ENCODE measurements at places on chromosomes 3 and 15.

GRCh38 chr3:150271591-150271960, 136.5 kb upstream of the TSC22D2 start:
- DNase-seq, result no peak

DNA sequence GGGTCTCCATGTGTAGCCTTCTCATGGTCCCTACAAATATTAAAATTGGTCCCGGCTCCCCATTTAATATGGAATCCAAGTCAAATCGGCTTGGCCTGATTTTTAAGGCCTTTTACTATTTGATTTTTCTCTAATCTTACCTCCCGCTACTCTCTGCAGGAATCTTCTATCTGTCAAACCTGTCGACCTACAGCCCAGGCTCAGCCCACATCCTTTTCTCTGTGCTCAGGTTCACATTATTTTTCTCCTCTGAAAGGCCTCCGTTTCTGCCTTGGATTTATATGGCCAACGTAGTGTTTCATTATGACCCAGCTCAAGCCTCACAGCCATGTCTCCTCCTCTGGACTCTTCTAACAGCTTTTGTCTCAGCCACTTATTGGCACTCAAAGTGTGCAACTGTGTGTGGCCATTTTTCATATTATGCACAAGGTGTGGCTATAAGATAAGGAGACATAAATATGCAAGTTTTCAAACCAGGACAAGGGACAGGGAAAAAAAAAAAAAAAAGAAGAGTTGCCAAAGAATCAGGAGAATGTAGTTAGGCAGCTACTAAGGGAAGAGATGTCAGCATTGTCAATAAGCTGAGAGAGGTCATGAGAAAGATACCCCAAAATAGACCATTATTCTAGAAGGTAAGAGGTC, 2.1 kb upstream of the GLCE start:
- DNase-seq, result no peak

GRCh38 chr3:69031635-69032034, 18.2 kb upstream of the EOGT start:
- DNase-seq, result peak; percentile 53

DNA sequence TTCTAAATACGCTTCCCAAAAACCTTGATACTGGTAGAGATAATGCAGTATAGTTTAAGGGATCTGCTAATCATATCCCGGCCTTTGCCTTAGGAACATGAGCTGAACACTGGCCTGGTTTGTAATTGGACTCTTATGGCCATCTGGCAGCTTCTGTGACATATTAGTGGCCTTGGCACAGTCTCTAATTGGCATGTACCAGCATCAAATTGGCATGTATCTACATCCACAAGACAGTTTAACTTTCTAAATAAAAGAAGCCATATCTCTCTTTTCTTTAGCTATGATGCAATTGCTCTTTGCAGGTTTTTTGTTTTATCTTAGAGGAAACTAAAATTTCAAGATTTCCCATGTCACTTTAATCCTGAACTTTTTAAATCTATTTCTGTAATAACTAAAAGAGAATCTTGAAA, 44.6 kb upstream of the FILIP1L start:
- no peak for DNase-seq

DNA sequence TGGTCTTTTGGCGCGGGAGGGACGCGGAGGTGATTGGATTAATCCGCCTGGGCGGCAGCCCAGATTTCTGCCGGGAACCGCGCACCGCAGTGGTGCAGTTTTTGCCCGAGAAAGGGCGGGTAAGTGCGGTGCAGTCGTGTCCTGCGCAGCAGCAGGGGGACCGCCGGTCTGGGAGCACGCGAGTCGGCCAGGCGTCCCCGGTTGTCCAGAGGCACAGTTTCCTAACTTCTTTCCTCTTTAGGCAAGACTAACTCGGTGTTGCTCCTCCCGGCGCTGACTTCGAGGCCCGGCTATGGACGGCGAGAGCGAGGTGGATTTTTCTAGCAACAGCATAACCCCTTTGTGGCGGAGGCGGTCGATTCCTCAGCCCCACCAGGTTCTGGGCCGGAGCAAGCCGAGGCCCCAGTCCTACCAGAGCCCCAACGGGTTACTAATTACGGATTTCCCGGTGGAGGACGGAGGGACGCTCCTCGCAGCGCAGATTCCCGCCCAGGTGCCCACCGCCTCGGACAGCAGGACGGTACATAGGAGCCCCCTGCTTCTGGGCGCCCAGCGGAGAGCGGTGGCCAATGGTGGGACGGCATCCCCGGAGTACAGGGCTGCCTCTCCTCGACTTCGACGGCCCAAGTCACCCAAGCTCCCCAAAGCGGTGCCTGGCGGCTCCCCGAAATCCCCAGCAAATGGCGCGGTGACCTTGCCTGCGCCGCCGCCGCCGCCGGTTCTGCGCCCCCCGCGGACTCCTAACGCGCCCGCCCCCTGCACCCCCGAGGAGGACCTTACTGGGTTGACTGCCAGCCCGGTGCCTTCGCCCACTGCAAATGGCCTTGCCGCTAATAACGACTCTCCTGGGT, 736 bp downstream of the ARHGEF26 start:
- DNase-seq, result peak; percentile 19

GRCh38 chr15:77370580-77370979, 49.3 kb downstream of the PEAK1 start:
- no peak for DNase-seq

DNA sequence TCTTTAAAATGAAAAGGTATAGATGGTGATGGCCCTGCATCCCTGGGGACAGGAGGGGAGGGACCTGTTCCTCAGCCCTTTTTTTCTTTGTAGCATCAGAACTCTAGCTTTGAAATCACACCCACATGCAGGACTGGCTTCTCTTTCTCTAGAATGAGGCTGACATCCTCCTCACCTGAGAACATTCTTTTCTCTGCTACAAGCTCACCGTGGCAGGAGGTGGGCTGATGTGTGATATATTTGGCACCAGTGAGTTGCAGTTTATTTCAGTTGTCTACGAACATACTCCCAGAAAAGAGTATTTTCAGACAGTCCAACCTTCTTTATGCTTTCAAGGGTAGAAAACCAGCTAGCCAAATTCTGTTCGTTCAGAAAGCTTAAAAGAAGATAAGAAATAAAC, 43.6 kb upstream of the RARB start:
- no peak for DNase-seq

DNA sequence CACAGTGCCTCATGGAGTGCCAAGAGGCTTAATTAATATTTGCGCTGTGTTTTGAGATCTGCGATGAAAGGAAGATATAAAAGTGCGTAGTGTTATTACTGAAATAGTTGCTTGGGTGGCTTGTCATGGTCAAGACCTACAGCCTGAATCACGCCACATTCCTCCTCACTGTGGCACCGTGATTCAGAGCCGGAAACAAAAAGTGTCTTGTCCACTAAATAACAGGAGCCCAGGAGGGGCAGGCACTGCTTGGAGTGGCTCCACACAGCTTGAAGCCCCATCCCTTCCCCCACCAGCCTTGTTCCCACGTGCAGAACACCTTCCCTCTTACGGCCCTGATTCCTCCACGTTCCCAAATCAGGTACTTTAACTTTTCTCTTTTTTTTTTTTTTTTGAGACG, 1.2 kb upstream of the LRRC15 start:
- no peak for DNase-seq

- peak; percentile 18 for DNase-seq
These were observed 19.9 kb upstream of the EBLN2 start for GRCh38 chr3:73041537-73041936.

GRCh38 chr3:110165753-110166152, 828.4 kb upstream of the DPPA4 start:
- no peak for DNase-seq

GRCh38 chr3:188037965-188038581, 115.9 kb upstream of the LPP start:
- DNase-seq, result peak; percentile 47

GRCh38 chr3:150639262-150639661, 36.1 kb downstream of the SELENOT start:
- no peak for DNase-seq

- peak; percentile 42 for DNase-seq
These were observed 44.0 kb downstream of the BFSP2 start for GRCh38 chr3:133443649-133444422.

DNA sequence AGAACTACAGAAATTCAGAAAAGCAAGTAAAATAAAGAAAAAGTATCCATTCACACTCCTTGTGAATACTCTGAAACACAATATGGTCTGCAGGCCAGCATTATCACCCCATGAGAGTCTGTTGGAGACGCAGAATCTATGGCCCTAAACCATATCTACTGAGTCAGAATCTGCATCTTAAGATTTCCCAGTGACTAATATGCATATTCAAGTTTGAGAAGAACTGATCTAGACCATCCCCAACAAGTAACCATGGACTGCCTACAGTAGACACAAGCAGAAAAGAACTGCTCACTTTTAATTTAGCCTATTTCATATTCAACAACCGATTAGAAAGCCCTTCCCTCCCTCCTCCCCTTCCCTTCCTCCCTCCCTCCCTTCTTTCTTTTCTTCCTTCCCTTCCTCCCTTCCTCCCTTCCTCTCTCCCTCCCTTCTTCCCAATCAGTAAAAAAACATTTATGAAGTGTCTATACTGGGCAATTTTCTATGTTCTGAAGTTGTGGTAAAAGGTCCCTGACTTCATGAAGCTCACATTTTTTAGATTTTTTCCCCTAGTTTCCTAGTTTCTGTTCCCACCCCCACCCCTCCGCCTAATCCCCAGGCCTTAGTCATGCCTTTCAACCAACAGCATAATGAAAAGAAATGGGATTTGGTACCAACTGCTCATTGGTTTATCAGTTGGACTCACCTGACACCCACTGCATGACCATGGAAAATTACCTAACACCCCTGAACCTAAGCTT, 125.2 kb downstream of the CNTN3 start:
- peak; percentile 75 for DNase-seq

- DNase-seq, result peak; percentile 52
These were observed 40.5 kb downstream of the SH3BP5 start for GRCh38 chr3:15291589-15292541.

DNA sequence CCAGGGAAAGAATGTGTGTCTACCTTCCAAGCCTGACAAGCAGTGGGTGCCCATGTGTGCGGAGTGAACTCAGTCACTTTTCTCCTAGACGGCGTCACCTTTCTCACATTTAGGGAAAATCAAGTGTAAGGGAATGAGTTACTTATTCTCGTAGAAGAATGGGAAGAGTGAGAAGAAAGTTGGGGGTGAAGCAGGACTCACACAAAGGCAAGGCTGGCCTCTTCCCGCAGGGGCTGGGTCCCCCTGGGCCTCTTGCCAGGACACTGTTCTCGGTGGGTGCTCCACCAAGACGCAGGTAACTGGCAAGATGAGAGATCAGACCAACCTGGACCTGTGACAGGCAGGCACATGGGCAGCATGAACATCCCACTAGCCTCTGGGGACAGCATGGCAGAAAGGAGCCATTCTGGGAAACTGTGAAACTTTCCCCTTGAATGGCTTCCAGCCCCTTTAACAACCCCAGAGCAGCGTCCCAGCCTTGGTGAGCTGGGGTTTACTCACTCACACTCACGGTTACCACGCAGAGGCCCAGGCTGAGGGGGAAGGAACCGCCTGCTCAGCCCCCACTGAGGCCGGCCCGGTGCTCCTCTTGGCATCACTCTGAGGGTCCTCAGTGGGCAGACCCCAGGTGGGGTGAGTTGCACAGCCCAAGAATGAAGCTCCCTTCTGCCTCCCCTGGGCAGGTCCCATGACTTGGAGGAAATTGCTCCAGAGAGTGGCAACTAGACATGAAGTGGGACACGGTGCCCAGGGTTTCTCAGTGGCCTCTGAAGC, 15.0 kb upstream of the SRP14 start:
- no peak for DNase-seq

DNA sequence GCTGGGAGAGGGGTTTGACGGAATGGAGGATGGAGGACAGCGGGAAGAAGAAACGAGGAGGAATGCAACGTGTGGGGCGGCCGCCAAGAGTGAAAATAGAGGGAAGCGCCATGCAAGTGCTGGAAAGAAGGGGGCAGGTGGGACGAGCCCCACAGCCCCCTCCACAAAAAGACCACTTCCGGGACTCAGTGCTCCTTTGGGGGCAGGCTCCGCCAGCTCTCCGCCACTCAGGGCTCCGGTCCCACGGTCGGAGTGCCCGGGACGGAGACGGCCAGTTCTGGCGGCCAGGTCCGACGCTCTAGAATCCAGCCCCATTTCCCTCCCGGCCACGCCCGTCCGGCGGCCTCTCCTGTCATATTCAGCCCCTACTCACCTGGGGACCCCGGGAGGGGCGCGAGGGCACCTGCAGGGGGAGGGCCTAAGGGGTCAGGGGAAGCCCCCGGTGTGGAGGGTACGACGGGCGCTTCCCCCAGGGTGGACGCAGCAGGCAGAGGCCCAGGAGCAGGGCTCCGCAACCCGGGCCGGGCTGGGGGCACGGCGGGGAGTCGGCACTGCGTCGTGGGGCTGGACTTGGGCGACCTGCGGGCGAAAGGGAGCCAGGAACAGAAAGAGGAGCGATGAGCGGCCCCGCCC, 25.5 kb upstream of the CSPG4 start:
- no peak for DNase-seq

GRCh38 chr15:49383266-49383665, 39.8 kb upstream of the FGF7 start:
- DNase-seq, result peak; percentile 8

DNA sequence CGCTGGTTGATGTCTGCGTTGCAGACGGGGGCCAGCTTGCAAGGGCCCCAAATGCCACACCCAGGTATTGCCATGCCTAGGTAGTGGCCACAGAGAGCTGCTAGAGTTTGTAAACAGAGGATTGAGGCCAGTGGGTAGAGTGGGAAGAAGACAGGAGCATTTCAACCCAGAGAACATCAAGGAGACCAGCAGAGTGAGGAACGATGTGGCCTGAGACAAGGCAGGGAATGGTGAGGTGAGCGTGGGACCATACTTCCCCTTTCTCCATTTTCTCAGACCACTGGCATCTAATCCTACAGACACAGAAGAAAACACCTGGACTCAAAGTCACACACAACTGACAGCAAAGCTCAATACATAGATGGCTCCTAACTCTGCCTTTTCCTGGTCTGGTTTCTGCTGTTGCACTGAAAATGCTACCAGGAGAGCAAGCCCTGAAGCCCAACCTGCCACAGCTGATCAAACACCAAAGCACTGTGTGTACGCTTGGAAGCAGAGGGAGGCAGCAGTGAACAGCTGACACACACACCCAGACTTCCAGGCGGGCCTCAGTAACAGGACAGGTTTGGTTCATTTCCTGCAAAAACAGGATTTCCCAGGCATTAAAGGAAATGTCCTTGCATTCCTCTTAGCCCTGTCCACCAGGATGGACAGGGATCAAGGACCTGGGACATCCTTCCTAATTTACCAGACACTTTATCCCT, 1.6 kb downstream of the FAM174B start:
- peak; percentile 8 for DNase-seq

DNA sequence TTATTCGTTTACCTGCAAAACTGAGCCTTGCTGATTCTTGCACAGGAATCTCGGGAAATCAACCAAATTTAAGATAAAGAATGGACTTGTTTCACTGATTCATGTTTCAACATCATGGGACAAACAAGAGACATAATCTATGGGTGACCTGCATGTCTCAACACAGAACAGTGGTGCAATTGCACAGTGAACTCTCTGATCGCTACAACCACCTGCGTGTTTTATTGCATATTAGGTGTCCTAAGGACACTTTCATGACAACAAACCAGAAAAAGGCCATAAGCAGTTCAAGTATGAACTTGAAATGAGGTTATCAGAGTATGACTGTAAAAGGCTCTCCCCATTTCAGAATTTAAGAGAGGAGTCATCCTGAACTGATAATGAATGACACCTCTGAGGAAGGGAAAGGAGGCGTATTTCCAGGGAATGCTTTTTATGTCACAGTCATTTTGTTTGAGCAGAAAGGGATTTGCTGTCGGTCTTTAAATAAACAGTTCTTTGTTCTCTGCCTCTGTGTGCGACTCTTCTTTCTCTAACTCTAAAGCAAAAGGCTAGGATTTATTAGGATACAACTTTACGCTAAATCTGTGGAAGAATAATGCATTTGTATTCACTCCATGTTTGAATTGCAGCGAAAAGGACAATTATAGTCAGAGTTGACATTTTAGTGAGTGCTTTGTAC, 167.2 kb downstream of the RBMS3 start:
- DNase-seq, result no peak

GRCh38 chr3:42175386-42176240, 84.5 kb downstream of the TRAK1 start:
- no peak for DNase-seq
